ENCODE measurements at places on chromosomes 13 and 19.

- no peak for DNase-seq
Observed at GRCh38 chr13:60267498-60268202, 103.9 kb upstream of the DIAPH3 start.

DNA sequence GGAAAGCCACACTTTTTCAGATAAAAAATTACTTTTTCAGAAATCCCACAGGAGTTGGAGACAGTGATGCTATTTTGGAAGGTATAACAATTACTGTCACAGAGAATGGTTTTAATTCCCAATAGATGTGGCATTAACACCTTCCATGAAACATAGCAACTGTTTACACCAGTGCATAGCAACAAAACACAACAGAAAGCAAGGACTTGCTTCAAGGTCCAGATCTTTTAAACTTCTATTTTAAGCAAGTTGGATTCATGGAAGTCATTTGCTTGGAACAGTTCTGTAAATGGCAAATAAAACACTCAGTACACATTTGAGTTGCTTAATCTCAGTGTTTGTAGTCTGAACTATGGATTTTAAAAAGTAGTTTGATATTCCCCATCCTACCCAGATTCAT lies 385.9 kb upstream of the SPRY2 start:
- DNase-seq = no peak

- DNase-seq = no peak
Observed at GRCh38 chr13:50687545-50687944, 155.9 kb downstream of the DLEU7 start.

GRCh38 chr13:26605845-26606244 lies 48.4 kb downstream of the WASF3 start:
- DNase-seq = no peak

All from activated CD4-positive, alpha-beta T cell treated with anti-CD3 and anti-CD28 coated beads, Interleukin-2, amount 50 U/mL, for 4 hours (primary cell).